ENCODE measurements at places on chromosomes 6 and 20.

- DNase-seq: no peak
These were observed 6.7 kb upstream of the IFT52 start for GRCh38 chr20:43583982-43584432.

DNA sequence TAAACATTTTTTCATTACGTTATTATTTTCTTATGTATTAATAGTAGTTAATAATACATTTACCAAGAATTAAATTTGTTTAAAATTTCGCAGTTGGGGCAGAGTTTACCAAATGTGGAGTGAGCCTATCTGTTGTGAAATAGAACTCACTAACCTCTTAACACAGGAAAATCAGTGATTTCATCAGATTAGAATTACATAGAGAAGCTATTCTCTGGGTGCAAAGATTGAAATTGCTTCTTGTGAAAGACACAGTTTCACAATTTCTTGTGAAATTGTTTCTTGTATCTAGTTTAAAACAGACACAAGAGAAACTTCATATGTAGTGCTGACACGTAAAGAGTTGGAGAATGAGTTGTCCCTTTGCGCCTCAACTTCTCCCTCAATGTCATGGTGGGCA is 69.4 kb upstream of the PRL start:
- DNase-seq: no peak

- no peak for DNase-seq
These were observed 90.5 kb upstream of the MBOAT1 start for GRCh38 chr6:20302702-20303251.

DNA sequence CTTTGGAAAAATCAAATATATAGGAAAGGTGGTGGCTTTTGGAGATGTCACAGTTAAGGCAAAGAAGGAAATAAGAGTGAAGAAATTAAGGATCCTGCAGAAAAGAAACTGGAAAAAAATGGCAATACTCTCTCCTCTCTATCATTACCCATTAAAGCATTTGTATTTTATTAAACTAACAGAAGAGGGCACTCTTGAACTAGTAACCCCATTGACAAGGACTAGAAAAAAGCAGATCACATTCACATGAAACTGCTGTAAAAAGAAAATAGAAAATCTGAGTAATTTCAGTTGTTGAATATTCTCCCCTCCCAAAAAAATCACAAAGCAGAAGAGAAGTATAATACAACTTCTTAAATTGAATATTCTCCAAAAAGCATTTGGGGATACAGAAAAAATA is 104.1 kb upstream of the SLC35B3 start:
- no peak for DNase-seq

- DNase-seq: peak; percentile 31
These were observed 129.1 kb upstream of the SMLR1 start for GRCh38 chr6:130697995-130698535.

- DNase-seq: no peak
These were observed 108.6 kb downstream of the CHD6 start for GRCh38 chr20:41509316-41510200.

GRCh38 chr6:43359831-43360230 is 9.6 kb downstream of the ZNF318 start:
- no peak for DNase-seq

- DNase-seq: no peak
These were observed 493.3 kb downstream of the ADGRB3 start for GRCh38 chr6:69128411-69128810.

- no peak for DNase-seq
These were observed 68.9 kb downstream of the MAN1A1 start for GRCh38 chr6:119280668-119281067.

Measured in stimulated activated CD4-positive, alpha-beta T cell treated with anti-CD3 and anti-CD28 coated beads, Interleukin-15, amount 100 ng/mL, for 48 hours (primary cell).